ENCODE measurements at places on chromosomes 11 and 22. TPM values are rescaled to one million over a fixed set of nuclear protein-coding genes. Genes with fewer than 3 reads are reported as not detected.
A peak's percentile ranks its signal among the peaks of the same experiment; 100 is the strongest.

The TUB gene
- 5.9 TPM for total RNA-seq

The MMP1 gene
- 0.52 TPM for total RNA-seq

The SCN4B gene
- total RNA-seq, result 11.8 TPM

The APOBEC3B gene
- 1.4 TPM for total RNA-seq

The CLCF1 gene
- total RNA-seq, result 7.7 TPM

The MLC1 gene
- total RNA-seq, result 0.16 TPM

The RFPL1 gene
- not detected for total RNA-seq

The HEPN1 gene
- total RNA-seq, result 0.51 TPM

The CARD18 gene
- total RNA-seq, result not detected

The LMO2 gene
- total RNA-seq, result 51.7 TPM

The SPI1 gene
- total RNA-seq, result 56.0 TPM

The GAB4 gene
- not detected for total RNA-seq

GRCh38 chr11:117754030-117754429 is 43.0 kb downstream of the DSCAML1 start:
- no peak for DNase-seq

DNA sequence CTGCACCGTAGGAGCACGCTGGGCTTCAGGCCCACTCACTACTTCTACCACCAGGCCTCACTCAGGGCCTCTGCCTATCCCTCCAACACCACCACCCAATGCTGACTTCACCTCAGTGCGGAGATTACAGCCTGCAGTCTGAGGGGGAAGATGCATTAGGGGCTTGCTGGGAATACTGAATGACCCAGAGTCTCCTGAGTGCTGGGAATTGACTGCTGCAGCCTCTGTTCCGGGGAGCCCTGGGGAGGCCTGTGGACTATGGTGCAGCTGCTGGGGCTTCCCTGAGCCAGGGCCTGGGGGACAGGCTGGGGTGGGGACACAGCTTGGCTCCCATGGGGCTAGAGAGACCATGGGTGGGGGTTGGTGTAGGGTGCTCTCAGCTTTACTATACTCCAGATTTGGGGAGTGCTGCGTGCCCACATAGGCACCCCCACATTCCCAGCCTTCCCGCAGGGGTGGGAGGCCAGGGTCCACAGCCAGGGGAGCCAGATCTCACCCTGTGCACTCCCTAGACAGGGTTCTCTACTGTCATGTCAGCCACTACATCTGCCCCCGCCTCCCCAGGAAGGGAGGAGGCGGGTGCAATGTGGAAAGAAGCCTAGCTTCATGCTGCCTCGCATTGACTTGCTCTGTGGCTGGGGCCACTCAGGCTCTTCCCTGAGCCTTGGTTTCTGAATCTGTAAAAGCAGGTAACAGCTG is 44.4 kb downstream of the GDPD5 start:
- no peak for DNase-seq

DNA sequence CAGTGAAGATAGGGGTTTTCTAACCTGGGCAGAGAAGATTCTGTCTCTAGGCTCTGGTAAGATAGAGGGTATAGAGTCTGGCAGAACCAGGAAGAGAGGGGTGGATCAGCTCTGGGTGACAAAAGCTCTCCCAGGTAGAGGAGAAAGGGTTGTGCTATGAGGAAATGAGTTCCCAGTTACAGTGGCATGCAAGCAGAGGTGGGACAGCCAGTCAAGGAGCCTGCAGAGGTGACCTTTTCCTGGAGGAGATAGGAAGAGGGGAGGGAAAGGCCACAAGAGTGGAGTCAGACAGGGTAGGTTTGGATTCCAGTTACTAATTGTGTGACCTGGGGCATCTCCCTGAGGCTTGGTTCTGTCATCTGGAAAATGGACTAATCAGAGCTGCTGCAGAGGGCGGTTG is 3.4 kb upstream of the CAPN5 start:
- no peak for DNase-seq

- no peak for DNase-seq
Measured at GRCh38 chr11:6237266-6237665, 1.6 kb upstream of the CNGA4 start.

DNA sequence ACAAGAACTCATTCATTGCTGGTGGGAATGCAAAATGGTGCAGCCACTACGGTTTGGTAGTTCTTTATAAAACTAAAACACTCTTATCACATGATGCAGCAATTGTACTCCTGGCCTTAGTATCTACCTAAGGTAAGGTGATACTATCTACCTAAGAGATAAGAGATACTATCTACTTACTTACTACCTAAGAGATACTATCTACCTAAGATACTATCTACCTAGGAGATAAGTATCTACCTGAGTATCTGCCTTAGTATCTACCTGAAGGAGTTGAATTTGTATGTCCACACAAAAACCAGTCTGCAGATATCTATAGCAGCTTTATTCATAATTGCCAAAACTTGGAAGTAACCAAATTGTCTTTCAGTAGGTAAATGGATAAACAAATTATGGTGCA is 29.0 kb upstream of the SMCO4 start:
- no peak for DNase-seq

DNA sequence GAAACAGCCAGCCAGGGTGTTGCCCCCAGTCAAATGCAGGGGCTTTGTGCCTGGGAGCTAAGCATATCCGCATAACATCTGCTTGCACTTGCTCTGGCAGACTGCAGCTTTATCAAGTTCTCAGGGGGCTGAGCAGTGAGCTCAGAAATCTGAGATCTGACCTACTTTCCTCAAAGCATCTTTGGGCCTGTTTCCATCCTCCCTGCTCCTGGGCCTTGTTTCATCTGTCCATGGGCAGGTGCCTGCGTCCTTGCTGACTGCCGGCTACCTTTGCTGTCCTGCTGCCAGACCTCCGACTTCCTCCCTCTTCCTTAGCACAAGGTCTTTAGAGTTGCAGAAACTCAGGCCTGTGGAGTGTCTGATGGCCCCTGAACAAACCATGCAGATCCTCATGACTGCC is 131.2 kb upstream of the B3GAT1 start:
- no peak for DNase-seq

DNA sequence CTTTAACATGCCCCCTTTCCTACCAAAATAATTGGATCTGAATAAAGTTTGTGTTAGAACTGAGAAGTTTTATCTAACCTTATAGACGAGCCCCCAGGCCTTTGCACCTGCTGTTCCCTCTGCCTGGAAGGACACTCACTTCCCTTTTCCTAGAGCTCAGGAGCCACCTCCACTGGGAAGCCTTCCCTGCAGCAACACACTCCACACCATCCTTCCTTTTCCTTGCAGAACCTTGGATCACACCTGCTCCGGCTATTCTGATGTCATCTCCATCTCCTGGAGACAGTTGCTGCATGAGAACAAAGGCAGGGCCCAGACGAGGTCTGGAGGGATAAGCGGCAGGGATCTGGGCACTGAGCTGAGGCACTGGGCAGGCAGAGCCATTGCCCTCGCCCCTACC is 22.6 kb upstream of the MYOD1 start:
- no peak for DNase-seq

- no peak for DNase-seq
Measured at GRCh38 chr11:84212468-84213390, 926.6 kb upstream of the CCDC90B start.

DNA sequence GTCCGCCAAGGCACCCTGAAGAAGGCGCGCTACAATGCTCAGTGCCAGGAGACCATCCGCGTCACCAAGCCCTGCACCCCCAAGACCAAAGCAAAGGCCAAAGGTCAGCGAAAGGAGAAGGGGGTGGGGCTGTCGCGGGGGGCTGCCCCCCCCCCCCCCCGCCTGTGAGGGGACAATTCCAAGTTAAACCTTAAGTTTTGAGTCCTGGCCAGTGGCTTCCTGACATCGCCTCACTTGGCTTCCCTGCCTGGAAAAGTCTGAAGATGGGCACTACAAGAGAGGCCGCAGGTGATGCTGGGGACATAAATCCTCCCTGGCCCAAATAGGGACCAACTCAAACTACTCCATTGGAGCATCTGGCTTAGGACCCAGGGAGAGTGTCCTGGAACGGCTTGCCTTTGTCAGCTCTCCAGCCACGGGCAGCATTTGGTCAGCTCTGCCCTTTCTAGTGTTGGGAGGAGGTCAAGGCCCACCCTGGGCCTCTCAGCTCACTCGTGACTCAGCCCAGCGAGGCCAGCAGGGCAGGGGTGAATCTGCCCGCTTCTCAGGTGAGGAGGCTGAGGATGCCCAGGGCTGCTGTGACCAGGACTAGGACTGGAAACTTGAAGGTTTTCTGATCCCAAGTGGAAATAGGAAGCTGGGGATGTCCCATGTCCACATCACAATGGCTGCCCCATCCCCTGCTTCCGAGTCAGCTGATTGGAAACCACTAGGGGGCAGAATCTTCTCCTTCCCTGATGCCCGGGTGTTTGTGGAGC is 1.4 kb downstream of the MDK start:
- DNase-seq, result no peak

DNA sequence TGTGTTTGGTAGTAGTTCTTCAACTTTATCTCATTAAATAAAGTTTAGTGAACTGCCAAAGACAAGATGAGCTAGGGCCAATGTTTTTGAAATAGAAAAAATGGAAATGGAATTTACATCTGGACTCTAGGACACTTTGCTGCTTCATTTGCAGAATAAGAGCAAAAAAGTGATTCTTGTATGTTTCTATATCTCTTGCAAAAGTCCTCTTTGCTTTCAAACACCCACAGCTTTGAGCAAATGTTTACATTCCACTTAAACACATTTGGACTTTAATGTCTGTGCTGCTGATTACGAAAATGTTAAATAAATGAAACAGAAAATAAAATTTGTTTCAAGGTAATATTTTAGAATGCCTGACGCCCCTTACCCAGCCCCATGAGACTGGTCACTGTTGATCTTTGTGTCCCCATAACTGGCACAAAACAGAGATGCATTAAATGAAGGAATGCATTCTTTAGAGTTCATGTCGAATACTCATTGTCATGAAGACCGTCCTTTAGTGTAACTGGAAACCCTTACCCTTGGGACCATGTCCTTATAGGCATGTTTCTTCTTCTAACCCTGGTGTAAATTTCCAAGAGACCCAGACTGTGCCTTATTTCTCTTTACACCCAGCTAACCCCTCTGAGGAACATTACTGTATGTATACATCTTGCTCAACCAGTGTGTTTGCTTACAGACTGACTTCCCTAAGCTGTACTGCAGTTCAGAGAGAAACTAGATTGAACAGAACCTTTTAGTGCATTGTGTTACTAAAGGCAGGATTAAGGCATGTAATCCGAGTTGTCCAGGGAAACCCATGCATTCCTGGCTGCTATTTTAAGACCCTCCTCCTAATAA is 199.7 kb downstream of the NAV2 start:
- no peak for DNase-seq

DNA sequence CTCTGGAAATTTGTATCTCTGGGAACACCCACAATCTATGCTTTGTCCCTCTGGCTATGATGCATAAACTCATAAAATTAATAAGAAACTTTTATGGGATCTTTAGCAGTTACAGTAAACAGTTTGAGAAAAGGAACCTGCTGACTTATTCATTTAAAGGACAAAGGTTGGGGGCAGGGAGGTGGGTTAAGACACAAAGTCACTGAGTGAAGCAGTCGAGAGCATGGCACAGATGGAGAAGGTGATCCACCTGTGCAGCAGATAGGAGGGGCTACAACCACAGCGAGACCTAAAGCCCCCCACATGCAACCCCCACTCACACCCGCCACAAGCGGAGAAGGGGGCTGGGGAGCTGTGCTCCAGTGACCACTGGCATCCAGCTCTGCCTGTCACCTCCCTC is 45.0 kb downstream of the SMCO4 start:
- no peak for DNase-seq

GRCh38 chr11:70727899-70728620 is 329.7 kb downstream of the CTTN start:
- DNase-seq, result peak; percentile 38

DNA sequence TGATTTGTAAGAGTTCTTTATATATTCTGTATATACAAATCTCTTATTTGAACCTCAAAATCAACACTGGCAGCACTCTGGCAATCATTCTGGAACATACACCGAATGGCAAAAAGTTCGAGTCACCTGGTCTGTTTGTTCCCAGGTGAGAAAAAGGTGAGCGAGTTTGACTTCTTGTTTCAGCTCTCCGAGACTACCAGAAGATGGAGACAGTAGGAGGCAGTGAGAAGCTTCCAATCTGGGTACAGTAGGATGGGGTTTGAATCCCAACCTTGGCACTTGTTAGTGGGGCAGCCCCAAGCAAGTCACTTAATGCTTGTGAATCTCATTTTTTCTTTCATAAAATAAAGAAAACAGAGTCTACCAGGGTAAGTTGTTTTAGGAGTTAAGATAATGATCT is 76.4 kb downstream of the C2CD3 start:
- no peak for DNase-seq

DNA sequence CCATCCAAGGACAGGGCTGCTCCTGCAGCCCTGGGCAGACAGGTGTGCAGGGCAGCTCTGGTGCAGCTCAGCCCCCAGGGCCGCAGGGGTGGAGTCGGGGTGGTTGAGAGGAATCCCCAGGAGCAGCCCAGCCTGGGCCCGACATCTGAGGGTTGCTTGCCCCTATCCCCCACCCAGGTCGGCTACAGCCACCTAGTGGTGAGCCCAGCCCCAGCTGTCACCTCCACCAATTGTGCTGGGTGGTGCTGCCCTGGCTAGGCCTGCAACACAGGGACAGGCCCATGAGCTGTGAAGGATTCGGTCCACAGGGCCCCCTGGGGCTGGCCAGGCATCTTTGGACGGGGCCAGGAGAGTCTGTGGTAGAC is 29.6 kb downstream of the RTN4R start:
- no peak for DNase-seq

DNA sequence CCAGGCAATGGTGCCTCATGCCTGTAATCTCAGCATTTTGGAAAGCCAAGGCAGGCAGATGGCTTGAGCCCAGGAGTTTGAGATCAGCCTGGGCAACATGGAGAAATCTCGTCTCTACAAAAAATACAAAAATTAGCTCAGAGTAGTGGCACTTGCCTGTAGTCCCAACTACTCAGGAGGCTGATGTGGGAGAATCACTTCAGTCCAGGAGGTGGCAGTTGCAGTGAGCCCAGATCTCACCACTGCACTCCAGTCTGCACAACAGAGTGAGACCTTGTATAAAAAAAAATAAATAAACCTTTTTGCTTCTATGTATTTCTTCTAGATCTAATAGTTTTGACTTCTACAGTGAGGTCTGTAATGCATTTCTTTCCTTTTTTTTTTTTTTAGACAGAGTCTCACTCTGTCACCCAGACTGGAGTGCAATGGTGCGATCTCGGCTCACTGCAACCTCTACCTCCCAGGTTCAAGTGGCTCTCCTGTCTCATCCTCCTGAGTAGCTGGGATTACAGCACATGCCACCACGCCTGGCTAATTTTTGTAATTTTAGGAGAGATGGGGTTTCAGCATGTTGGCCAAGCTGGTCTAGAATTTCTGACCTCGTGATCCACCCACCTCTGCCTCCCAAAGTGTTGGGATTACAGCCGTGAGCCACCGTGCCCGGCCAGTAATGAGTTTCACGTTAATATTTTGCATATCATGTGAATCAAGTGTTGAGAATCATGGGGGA is 18.1 kb upstream of the RDX start:
- no peak for DNase-seq

GRCh38 chr11:122045181-122045586 is 70.8 kb downstream of the BLID start:
- DNase-seq, result no peak
